Large intestine (tissue), 12 donors: ENCODE measurements at places on chromosomes 5 and 9. TPM values are rescaled to one million over a fixed set of nuclear protein-coding genes. Genes with fewer than 3 reads are reported as not detected.

GRCh38 chr9:35158501-35159280 lies 3.1 kb upstream of the UNC13B start:
- no peaks in the 10 kb centered on the region for H3K27me3 ChIP-seq
- no peaks in the 10 kb centered on the region for H3K36me3 ChIP-seq
- peaks cover 6% of the 10 kb centered on the region for H3K4me1 ChIP-seq
- no peak overlapping the region for H3K4me3 ChIP-seq
- no peak overlapping the region for H3K27ac ChIP-seq

Gene KIAA0825
- 2.8 TPM for polyA plus RNA-seq

- no peak overlapping the region for H3K27ac ChIP-seq
- no peak overlapping the region for H3K4me3 ChIP-seq
- no peaks in the 10 kb centered on the region for H3K4me1 ChIP-seq
- H3K27me3 ChIP-seq = no peaks in the 10 kb centered on the region
- DNase-seq = no peak
Observed at GRCh38 chr5:10227379-10227778, 22.3 kb downstream of the ATPSCKMT start.

- no peak overlapping the region for H3K4me3 ChIP-seq
- peaks cover 13% of the 10 kb centered on the region for H3K4me1 ChIP-seq
- H3K27ac ChIP-seq = no peak overlapping the region
- no peaks in the 10 kb centered on the region for H3K36me3 ChIP-seq
- no peak for DNase-seq
- no peaks in the 10 kb centered on the region for H3K27me3 ChIP-seq
Observed at GRCh38 chr9:111983484-111983908, 86.9 kb downstream of the UGCG start.

Gene CMYA5
- polyA plus RNA-seq = 2.3 TPM

DNA sequence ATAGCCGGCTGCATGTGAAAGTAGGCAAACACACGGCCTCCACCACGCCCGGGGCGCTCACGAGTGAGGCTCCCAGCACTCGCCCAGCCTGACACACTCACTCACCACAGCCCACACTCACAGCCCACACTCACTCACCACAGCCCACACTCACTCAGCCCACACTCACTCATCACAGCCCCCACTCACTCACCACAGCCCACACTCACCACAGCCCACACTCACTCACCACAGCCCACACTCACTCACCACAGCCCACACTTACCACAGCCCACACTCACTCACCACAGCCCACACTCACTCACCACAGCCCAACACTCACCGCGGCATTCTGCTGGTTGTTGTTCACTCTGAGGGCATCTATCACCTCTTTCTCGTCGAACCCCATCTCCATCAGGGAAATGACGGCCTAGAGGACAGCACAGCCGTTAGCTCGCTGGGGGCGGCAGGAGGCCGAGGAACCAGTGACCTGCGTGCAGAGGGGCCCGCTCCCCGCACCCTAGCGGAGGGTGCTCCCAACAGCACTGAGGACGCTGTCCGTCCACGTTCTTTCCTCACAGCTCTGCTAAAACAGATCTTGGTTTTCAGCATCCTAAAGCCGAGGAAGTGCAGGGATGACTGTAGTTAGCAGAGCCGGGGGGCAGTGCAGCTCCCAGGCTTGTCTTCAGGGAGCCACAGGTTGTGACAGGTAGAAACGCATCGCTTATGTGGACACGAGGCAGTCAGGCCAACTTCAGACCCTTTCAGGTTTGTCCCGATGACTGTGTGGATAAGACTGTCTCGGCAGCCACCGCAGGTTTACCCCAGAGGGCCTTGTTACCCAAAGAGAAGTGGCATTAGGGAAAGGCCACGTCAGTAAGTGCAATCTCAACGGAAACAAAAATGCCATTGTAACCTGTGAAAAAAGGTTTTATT lies 21.6 kb downstream of the UBAC1 start:
- no peak overlapping the region for H3K4me3 ChIP-seq
- H3K4me1 ChIP-seq = no peaks in the 10 kb centered on the region
- DNase-seq = no peak
- peaks cover 47% of the 10 kb centered on the region for H3K36me3 ChIP-seq
- H3K27ac ChIP-seq = no peak overlapping the region

- no peaks in the 10 kb centered on the region for H3K27me3 ChIP-seq
- H3K36me3 ChIP-seq = no peaks in the 10 kb centered on the region
- no peak overlapping the region for H3K4me3 ChIP-seq
- peaks cover 37% of the 10 kb centered on the region for H3K4me1 ChIP-seq
- DNase-seq = peak; percentile 80
Observed at GRCh38 chr5:55918087-55919035, 67.2 kb downstream of the IL31RA start.

DNA sequence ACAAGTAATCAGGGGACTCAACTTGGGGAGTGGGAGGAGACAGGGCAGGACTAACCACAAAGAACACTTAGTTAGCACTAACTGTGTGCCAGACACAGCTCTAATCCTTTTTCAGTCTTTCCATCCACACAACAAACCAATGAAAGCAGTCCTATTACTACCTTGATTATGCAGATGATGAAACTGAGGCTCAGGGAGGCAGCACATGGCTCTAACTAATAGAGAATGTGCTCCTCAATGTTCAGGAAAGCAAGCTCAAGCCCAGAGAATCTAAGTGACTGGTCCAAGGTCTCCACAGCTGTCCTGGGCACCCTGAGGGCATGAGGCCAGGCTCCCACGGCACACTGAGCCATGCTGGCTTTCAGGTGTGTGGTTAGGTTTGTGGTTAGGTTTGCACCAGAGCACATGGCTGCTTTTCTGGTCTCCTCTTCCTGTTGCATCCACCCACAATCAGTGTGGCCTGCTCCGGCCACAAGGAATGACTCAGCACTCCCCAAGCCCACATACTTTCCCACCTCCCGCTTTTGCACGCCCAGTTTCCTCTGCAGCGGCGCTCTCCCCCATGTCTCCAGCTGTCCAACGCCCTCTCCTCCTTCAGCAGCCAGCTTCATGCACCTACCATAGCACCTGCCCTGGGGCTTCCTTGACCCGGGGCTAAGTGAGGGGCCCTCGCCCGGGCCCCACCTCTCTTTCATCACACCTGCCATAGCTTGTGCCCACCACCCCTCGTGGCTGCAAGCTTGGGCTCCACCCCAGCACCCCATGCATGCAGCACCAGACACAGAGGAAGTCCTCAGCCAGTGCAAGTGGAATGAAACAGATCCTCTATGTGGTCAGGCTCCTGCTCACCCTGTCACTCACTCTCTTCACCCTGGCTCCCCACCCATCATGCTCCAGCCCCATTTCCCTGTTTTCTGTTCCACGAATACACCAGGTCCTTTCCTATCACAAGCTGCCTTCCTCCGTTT lies 133.1 kb downstream of the GABBR2 start:
- no peaks in the 10 kb centered on the region for H3K36me3 ChIP-seq
- no peak for DNase-seq
- H3K27ac ChIP-seq = no peak overlapping the region
- H3K27me3 ChIP-seq = no peaks in the 10 kb centered on the region

GRCh38 chr9:90964101-90965020 lies 162.7 kb downstream of the SYK start:
- no peaks in the 10 kb centered on the region for H3K27me3 ChIP-seq
- H3K4me3 ChIP-seq = no peak overlapping the region
- H3K4me1 ChIP-seq = no peaks in the 10 kb centered on the region
- no peak for DNase-seq

DNA sequence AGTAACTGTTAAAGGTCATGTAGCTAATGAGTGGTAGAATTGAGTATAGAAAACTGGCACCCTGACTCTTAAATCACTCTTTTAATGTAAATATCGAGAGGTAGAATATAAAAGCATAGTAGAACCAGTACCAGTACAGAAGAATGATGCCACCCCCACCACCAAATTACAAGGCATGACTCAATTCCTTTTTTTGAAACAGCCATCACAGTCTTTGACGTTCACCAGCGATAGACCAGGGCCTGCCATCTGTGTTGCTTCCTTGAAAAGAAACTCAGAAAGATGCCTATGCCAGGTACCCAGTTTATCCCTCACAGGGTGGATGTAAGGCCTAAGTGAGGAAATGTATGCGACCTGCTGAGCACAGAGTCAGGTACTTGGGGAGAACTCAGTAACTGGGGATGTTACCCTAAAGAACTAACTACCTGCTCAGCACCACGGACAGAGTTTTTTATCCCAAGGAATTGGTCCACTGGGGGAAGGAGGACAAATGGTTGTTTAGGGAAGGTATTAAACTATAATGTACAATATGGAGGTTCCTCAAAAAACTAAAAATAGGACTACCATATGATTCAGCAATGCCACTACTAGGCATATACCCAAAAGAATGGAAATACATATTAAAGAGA lies 116.5 kb downstream of the BRINP1 start:
- no peaks in the 10 kb centered on the region for H3K36me3 ChIP-seq
- H3K27me3 ChIP-seq = no peaks in the 10 kb centered on the region
- no peak overlapping the region for H3K27ac ChIP-seq
- H3K4me1 ChIP-seq = no peaks in the 10 kb centered on the region
- DNase-seq = no peak
